ENCODE measurements at places on chromosomes 4 and X.

GRCh38 chr4:69642961-69643360 lies 3.5 kb upstream of the UGT2A2 start:
- no peak for DNase-seq

DNA sequence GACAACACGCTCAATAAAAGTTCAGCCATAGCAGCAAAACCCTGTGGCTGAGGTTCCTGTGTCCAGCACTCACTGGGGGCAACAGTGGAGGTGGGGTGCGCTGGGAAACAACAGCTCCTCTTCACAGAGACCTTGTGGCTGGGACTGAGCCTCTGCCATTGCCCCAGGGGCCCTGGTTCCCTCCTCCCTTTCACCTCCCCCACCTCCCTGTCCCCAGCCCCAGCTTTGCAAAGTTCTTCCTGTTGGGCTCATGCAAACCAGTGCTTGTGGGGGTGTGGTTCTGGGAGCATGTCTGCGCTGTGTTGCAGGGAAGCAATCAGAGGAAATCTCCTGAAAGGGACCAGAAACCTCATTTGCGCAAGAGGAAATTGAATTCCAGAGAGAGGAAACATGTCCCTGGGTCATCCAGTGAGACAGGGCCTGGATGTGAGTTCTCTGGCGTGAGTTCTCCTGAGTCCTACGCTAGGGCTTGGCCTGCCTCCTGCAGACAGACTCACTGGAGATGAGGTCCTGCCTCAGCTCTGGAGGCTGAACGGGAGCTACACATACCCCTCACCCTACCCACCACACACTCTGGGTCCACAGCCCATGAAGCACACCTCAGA lies 7.4 kb downstream of the FATE1 start:
- no peak for DNase-seq

DNA sequence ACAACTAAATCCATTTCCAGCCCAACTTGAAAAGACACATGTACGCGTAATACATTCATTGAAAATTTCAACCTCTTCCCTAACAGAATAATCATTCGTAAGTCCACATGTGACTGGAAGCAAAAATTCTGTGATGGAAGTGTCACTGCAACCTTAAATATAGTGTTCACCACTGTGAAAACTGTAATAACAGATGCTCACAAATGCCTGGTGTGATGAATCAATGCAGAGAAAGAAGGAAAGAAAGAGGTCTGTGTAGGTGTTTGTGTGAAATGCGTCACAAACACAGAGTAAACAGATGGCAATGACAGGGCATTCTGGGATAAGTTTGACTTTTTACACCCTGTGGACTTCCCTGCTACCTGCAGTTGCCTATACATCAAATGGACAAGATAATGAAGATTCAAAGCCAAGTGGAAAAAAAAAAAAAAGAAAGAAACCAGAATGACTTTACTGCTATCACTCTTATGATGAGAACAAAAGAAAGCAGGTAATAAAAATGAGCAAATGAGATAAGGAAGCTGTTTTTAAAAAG lies 123.3 kb downstream of the EPHA5 start:
- DNase-seq: no peak

GRCh38 chrX:18674417-18674787 lies 2.5 kb upstream of the RS1 start:
- no peak for DNase-seq

GRCh38 chr4:37726666-37727065 lies 40.5 kb upstream of the RELL1 start:
- no peak for DNase-seq

DNA sequence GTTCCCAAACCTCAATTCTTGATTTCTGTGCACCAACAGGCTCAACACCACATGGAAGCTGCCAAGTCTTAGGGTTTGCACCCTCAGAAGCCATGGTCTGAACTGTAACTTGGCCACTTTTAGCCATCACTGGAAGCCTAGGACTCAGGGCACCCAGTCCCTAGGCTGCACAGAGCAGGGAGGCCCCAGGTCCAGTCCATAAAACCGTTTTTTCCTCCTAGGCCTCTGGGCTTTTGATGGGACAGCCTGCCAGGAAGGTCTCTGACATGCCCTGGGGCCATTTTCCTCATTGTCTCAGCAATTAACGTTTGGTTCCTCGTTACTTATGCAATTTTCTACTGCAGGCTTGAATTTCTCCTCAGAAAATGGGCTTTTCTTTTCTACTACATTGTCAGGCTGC lies 1259.6 kb downstream of the RAPGEF2 start:
- DNase-seq: no peak

DNA sequence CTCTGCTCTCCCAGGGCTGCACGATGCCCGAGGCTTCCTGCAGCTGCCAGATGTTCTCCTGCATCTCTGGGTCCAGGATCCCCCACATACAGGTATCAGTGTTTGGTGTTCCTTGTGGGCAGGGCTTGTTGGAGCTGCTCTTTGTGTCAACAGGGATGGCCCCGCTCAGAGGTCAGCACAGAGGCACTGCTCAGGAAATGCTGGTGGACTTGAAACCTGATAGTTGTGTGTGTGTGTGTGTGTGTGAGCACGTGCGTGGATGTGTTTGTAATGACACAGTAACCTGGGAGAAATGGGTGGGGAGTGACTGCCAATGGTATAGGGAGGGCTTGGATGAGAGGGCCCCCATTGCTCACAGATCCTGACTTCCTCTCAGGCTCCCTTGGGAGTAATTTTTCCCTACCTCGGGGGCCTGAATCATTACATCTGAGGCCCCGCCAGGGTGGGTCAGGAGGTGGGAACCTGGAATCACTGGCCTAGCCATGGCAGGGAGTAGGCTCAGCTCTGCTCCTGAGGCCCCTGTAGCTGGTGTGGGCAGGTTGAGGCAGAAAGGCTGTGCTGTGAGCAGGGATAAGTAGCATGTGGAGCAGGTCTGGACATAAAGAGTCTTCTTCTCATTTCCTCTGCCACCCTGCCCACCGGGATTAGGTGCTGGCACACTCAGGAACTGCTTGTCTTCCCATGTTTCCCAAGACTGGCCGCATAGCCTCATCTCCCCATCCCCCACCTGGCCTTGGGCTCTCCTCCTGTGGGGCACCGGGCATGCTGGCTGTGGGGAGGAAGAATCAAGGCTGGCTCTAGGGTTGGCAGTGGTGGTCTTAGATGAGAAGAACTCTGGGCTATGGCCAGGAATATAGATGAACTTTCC lies 2.5 kb upstream of the EFNB1 start:
- no peak for DNase-seq

- DNase-seq: no peak
Observed at GRCh38 chr4:105631818-105632400, 76.6 kb downstream of the INTS12 start.

DNA sequence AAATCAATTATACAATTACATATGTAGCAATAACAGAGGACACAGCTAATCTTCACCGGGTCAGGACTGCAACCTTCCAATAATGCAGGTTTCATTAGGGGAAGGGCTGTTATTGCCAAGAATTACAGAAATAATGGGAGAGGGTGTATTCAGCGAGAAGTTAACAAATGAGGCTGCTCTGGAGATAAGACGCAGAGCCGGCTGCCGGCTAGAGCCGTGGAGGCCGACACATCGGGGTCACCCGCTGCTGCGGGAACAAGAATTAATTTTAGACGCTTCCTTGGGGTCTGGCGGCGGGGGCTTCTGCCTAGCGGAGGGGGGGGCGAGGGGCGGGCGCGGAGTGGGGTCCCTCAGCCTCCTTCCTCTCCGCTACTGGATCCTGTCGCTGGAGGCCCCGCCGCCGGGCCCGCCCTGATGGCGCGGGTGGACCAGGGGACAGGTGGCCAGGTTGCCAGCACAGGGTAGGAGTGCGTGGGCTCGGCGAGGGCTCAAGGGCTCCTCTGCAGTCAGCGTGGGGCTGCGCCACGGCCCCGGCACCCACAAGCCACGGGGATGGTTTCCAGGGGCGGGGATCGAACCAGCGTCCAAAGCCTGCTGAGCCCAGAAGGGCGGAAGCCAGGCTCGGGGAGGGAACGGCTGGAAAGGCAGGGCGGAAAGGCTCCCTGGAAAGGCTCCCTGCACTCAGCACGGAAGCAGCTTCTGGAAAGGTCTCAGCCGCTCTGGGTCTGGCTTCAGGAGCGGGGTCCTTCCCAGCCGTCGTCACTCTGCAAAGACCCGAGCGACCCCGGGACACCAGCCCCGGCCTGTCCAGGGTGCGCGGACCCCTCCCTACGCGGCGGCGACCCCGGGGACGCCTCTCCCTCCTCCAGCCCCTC lies 113.8 kb upstream of the NKX1-1 start:
- no peak for DNase-seq

DNA sequence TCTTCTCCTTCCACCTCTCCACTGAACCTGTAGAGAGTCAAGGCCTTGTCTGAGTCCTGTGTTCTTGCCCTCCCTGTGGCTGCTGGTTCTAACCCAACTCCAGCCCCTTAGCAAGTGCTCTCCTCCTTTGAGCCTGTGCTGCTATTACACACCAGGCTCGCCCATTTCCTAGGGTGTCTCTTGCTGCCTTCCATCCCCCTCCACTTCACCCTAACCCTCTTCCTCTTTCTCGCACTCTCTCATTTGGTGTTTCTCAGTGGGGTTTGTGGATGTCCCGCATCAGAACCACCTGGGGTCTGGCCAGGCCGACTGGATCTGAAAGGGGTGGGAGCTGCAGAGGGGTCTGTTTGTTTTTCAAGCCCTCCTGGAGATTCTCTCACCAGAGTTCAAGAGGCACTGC lies 156.7 kb downstream of the SPRY1 start:
- no peak for DNase-seq

GRCh38 chrX:53654376-53654775 lies 32.1 kb downstream of the HUWE1 start:
- DNase-seq: no peak

- no peak for DNase-seq
Observed at GRCh38 chrX:39721566-39722279, 376.0 kb downstream of the BCOR start.

Measured in activated CD8-positive, alpha-beta memory T cell treated with anti-CD3 and anti-CD28 coated beads for 1 hour (primary cell).